ENCODE measurements at places on chromosomes 3 and 15.

DNA sequence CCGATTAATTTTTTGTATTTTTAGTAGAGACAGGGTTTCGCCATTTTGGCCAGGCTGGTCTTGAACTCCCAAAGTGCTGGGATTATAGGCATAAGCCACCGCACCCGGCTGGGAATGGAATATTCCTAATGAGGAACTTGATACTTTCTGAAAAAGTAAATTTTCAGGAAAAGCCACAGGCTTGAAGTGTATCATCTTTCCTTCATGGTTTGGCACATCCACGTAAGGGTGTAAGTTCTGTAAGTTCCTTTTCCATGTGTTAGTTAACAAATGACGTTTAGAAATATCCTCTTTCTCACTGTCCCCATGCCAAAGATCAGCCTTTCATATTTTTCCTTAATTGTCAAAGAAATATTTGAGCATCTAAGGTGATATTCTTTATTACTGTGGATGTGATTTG lies 24.9 kb downstream of the TMEM45A start:
- no peak for DNase-seq

DNA sequence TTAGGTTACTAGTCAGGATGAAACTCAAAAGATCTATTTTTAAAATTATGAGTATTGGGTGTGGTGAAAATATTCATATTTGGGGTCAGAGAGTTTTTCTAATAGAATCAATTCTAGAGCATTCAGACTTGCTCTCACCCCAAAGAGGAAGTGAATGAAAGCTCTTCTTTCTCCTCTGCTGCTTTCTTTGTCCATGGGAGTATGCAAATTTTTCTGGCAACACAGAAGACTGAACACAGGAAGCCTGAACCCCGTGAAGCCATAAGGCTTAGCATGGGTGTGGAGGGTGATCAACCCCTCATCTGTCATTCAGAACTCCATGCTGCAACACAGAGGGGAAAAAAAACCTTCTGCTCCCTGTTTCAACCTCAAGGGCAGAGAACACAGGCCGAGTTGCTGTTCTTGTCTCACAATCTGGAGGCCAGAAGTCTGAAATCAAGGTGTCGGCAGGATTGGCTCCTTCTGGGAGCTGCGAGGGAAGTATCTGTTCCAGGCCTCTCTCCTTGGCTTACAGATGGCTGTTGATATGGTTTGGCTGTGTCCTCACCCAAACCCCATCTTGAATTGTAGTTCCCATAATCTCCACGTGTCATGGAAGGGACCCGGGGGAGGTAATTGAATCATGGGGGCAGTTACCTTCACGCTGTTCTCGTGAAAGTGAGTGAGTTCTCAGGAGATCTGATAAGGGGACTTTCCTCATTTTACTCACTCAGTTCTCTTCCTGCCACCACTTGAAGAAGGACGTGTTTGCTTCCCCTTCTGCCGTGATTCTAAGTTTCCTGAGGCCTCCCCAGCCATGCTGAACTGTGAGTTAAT lies 33.7 kb upstream of the CD47 start:
- DNase-seq = no peak

DNA sequence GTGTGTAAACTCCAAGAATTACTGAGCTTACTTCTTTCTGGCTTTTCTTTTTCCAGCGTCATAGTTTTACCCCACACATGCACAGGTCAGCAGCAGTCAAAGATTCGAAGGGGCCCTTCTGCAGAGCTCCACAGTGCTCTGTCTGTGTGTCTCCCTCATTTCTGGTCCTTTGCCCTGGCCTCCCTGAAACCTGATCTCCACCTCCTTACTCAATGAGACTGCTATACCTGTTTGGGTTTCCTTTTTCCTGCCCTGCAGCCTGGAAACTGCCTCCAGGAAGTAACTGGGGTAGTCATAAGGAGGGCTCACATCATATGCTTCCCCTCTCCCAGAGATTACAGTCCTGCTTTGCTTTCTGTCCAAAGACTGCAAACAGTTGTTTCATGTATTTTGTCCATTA lies 82.8 kb upstream of the TNIK start:
- no peak for DNase-seq

- no peak for DNase-seq
These were observed 28.7 kb upstream of the XIRP1 start for GRCh38 chr3:39221141-39221530.

- no peak for DNase-seq
These were observed 242.3 kb downstream of the LPP start for GRCh38 chr3:188396251-188396650.

DNA sequence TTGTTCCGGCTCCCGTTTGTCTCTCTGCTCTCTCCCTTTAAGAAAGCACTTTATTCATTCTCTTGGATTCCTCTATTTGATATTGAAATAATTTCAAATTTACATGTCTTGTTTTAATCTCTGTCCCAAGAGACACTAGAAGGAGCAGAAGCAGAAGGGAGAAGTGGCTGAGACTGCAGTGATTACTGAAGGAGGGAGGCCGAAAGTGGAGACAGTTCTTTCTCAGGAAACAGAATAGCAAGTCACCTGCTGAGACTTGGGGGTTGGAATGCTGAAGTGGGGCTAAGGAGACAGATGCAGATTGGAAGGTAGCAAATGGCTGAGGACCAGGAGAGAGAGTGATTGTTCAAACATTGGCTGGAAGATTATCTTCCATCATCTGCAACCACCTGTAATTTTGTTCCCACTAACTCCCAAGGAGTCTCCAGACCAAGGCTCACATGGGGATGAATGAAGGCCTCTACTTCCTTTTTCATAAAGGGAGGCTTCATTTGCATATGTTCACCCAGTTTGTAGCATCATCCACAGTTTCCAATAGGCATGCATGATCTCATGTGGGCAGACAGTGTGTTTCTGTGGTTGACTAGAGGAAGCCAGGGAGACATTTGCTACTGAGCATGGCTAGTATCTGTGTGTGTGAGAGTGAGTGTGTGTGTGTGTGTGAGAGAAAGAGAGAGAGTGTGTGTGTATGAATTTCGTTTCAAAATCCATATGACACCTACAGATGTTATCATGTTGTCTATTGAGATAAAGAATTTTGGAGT lies 24.0 kb downstream of the LTF start:
- no peak for DNase-seq
